ENCODE measurements at places on chromosomes 5 and 9. TPM values are rescaled to one million over a fixed set of nuclear protein-coding genes. Genes with fewer than 3 reads are reported as not detected.

GRCh38 chr5:3187771-3188425 lies 407.7 kb upstream of the IRX1 start:
- DNase-seq, result no peak

GRCh38 chr5:109562441-109562840 lies 127.3 kb upstream of the MAN2A1 start:
- no peak for DNase-seq

DNA sequence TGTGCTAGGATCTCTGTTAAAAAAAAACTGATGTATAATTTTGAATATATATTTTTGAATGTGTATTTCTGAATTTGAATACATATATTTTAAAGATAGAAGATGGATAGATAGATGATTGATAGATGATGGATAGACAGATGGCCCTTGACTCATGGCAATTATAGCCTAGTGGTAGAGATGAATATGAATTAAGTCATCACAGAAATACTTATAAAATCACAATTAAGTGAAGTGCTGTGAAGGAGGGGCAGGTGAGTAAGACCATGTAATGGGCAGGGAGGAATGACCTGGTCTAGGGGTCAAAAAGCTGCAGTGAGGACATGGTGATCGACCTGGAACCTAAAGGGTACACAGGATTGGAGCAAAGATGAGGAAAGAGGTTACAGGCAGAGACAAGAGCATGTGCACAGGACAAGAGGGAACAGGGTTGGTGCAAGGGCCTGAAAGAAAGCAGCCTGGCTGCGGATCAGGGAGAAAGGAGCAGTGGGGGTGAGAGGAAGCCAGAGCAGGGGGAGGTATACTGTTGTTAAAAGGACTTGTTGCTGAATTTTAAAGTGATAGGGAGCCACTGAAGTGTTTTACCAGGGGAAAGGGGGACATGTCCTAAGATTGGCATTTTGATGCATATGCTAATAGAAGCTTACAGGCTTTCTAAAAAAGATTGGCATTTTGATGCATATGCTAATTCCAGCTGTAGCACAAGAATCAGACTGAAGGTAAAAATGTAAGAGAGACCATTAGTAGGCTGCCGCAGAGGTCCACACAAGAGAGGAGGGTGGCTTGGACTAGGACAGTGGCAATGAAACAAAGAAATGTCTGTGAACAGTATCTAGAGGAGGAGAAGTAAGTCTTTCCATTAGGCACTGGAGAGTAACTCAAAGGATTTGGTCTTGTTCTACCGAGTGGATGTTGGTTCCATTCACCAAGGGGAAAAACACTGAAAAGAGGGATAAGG lies 527.8 kb downstream of the AGTPBP1 start:
- DNase-seq, result no peak

GRCh38 chr9:2271426-2271825 lies 256.3 kb downstream of the SMARCA2 start:
- no peak for DNase-seq

HNRNPH1 gene
- total RNA-seq, result 329 TPM

PDCD1LG2 gene
- 10.7 TPM for total RNA-seq

TNC gene
- 167 TPM for total RNA-seq

SLCO4C1 gene
- total RNA-seq, result under 0.01 TPM

All from RPMI7951 (cell line).